Activated T-helper 1 cell treated with anti-CD3 and anti-CD28 coated beads, Interleukin-2, amount 50 U/mL, for 16 hours (primary cell): ENCODE measurements at places on chromosomes 6 and 20.

- no peak for DNase-seq
These were observed 81.7 kb upstream of the AFDN start for GRCh38 chr6:167744681-167745669.

DNA sequence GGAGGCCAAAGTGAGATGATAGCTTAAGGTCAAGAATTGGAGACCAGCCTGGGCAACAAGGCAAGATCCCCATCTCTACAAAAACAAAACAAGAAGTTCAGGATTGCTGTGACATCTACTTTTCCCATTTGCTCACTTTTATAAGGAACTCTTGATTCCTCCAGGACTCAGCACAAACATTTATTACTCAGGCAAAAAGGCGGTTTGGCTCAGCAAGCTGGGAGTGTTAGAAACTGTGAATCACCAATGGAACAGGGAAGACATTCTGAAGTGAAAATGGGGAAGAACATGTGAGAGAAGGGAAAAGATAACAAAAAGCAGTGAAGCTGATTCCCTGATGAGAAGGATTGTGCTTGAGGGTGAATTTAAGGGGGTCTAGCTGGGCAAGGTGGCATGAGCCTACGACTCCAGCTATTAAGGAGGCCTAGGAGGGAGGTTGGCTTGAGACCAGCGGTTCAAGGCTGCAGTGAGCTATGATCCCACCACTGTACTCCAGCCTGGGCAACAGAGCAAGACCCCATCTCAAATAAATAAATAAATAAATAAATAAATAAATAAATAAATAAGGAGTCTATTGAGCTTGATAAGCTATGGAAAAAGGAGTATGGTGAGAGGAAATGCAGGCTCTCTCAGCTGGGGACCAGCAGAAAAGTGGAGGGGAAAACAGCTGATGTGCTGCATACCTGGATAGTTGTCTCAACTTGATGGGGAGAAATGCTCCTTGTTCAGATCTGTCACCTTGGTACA lies 65.4 kb upstream of the HDDC2 start:
- DNase-seq: no peak

GRCh38 chr6:63295553-63296194 lies 24.1 kb downstream of the LGSN start:
- no peak for DNase-seq

GRCh38 chr6:46509063-46509462 lies 17.8 kb upstream of the RCAN2 start:
- DNase-seq: no peak

DNA sequence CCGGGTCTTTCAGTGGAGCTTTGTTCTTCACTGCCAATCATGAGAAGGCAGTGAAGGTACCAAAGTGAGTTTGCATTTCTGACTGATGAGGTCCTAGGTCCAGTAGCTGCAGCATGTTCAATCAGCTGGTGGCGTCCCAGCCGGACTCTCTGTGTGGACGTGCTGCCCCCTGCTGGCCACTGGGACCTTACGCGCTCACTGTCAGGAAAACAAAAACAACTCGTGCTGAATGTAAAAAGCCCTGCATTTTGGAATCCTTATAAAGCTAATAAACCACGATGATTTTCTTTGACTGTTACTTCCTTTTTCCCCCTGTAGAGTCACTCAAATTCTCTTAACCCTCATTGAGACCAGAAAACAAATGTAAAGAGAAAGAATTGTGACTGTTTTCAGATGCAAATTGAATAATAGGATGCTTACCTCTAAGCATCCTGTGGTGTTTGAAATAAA lies 4.9 kb upstream of the CD24 start:
- peak; percentile 68 for DNase-seq

GRCh38 chr6:44626616-44627015 lies 239.1 kb downstream of the CDC5L start:
- DNase-seq: no peak

- DNase-seq: no peak
These were observed 1.9 kb downstream of the CALHM5 start for GRCh38 chr6:116513224-116513875.

DNA sequence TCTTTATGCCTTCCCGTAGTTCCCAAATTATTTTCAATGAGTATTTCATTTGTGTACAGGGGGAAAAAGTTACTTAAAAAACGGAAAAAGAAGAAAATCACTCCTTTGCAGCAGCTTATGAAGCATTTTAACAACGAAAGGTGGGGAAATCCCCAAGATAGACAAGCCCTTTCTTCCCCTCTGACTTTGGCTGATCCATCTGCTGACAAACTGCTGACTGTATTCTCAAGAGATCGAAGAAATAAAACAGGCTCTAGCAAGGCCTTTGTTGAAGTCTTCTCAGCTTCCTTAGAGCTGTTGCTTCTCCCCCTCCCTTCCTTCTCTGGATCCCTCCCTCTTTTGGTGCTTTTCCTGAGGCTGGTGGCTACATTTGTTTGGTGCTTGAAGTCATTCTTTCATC lies 325.2 kb downstream of the NRN1 start:
- no peak for DNase-seq

- DNase-seq: no peak
These were observed 5.9 kb downstream of the TUBB2B start for GRCh38 chr6:3221578-3221977.
